Activated CD8-positive, alpha-beta memory T cell treated with anti-CD3 and anti-CD28 coated beads for 1 hour (primary cell): ENCODE measurements at places on chromosomes 5 and 9.
A peak's percentile ranks its signal among the peaks of the same experiment; 100 is the strongest.

DNA sequence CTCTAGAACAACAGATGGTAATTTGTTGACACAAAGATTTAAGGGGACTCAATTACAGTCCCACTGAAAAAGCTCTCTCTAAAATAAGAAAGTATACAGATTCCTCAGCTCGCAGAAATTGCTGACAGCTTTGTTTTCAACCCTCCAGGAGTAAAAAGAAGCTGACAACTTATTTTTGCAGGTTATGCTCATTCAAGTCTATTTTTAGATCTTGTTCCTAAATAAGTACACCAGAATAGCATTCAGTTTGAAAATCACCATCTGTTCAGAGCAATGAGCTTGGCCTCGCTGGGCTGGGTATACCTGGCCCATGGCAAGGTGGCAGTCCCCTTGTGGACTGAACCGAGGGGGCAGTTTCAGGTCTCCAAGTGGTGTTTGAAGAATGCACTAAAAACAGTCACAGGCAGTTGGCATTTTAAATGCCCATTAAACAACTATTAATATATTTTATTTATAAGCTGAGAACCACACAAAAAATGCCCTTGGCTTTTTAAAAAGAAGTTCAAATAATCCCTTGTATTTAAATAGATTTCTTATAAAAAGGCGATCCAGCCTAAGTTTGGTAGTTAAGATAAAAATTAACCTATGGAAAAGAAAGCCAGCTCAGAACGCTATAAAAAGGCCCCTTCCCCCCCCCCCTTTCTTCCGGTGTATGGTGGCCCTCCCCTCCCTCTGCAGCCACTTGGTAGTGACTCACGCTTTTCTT is 169.2 kb downstream of the AUH start:
- DNase-seq: no peak

- no peak for DNase-seq
Measured at GRCh38 chr5:68730220-68730978, 363.4 kb upstream of the SLC30A5 start.

DNA sequence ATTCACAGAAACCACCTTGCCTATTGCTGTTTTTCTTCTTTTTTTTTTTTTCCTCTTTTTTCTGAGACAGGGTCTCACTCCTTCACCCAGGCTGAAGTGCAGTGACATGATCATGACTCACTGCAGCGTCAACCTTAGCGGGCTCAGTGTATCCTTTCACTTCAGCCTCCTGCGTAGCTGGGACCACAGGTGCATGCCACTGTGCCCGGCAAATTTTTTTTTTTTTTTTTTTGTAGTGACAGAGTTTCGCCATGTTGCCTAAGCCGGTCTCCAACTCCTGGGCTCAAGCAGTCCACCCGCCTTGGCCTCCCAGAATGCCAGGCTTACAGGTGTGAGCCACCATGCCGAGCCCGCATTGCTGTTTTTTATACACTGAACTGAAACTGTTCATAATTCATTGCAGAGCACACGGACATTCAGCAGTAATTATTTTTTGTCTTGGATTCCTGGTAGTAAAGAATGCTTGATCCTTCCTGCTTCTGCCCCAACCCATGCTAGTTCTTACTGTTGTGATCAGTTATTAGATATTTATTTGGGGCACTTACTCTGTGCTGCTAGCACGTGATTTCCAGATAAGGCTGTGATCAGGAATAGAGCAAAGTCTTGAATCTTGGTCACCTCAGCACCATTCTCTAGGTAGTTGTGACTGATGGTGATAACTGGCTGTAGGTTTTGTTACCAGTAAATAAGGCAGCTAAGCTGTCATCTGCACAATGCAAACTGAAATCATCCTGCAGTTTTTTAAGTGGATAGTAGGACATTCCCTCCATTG is 14.0 kb downstream of the MAP3K1 start:
- DNase-seq: peak; percentile 19

GRCh38 chr9:129108083-129108804 is 2.3 kb downstream of the CRAT start:
- no peak for DNase-seq

- no peak for DNase-seq
Measured at GRCh38 chr9:68802525-68803015, 97.5 kb downstream of the PIP5K1B start.

DNA sequence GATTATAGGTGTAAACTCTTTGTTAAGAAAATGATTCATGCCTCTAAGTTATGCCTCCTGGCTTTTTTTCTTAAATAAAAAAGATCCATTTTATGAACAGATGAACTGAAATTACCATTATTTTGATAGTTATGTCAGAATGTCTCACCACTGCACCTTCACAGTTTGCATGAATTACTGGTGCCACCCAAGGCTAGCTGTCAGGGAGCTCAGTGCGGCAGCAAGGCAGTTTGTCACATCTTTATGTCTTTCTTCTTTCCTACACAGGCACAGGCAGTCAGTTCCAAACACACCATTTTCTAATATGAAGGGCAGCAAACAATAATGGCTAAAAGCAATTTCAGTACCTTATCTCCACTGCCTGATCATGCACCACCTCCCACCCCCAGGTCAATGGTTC is 147.7 kb downstream of the SREK1 start:
- no peak for DNase-seq

DNA sequence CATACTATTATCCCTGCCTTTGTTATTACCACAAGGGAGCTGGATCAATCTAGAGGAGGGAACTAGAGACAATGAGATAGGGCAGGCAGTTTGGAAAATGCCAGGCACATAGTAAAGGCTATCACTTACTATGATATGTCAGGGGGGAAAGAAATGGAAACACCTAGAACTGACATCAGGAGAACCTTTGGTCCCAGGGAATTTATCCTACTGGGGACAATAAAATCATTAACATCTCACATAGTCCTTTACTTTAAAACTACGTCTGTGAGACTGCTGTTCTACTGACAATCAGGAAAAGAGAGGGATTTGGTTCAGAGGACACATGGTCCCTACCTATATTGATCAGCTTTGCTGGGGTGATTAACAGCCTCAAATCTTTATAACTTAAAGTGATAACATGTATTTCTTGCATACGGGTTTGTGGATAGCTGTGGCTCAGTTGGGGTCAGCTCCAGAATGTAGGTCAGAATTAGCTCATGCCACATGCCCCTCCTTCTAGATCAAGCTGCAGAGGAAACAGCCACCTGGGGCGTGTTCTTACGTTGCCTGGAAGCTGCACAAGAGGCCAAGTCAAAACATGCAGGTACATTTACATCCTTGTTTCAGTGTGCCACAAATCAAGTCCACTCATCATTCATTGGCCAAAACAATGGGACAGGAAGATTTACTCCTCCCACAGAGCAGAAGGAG is 43.9 kb upstream of the ALDOB start:
- DNase-seq: no peak

GRCh38 chr5:74336297-74336696 is 304.2 kb downstream of the ENC1 start:
- DNase-seq: no peak

DNA sequence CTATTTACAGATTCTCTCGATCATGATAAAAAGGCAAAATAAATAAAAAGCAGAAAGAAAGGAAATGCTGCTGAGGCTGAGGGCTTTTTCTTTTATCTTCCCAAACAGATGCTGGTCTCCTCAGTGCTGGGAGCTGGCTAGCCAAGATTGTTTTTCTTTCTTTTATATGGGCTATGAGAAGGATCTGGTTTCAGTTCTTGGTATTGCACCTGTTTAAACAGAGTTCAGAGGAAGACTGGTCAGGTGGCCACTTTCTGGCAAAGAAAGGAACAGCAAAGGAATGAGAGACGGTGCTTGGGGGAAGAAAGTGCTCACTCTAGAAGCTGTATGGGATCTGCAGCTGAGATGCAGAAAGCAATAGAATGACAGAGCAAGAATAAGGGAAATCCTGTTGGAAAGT is 88.9 kb downstream of the SLF1 start:
- no peak for DNase-seq

GRCh38 chr5:24487368-24488229 is 157.2 kb downstream of the CDH10 start:
- no peak for DNase-seq

DNA sequence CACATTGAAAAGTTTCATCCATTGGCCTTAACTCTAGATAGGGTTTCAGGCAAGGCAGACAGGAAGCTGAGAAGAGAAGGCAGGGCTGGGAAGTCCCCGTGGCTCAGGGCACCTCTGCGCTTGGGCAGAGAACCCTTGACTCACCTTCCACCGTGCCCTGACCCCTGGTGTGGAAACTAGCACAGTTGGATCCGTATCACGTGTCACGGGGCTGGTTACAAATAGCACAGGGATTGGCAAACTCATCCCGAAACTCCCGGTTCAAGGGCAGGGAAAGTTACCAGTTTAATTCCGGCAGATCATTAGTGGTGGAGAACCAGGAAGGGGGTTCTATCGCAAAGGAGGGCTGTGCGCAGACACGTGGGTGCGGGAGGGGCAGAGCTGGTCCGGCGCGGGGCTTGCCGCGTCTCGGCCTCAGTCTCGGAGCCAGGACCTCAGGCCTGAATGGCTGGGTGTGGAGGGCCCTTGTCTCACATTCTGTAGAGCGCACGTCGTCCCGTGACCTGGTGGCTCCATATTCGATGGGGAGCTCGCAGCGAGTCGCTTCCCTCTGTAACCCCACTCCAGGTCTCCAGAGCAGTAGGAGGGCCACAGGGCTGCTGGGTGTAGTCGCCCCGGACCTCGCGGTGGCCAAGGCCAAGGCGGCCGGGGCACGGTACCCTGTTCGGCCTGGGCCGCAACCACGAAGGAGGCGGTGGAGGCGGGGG is 771 bp upstream of the TMEM171 start:
- no peak for DNase-seq

DNA sequence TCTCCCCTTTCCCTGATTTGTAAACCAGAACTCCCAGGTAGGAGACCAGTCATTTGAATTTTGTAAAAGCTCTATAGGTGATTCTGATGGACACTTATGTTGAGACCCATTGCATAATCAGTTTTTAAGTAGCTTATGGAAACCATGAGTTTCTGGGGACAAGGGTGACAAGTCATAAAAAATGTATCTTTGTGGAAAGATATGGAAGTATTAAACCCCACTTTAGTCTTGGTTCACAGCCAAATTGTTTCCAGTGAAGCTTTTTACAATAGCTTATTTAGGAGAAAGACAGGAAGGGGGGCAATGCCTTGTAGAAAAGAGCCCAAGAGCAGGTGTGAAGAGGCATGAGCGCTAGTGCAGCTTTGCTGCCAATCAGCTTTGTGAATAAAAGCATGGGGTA is 453 bp upstream of the CCL28 start:
- no peak for DNase-seq

GRCh38 chr5:116242343-116242742 is 157.5 kb downstream of the COMMD10 start:
- DNase-seq: no peak

DNA sequence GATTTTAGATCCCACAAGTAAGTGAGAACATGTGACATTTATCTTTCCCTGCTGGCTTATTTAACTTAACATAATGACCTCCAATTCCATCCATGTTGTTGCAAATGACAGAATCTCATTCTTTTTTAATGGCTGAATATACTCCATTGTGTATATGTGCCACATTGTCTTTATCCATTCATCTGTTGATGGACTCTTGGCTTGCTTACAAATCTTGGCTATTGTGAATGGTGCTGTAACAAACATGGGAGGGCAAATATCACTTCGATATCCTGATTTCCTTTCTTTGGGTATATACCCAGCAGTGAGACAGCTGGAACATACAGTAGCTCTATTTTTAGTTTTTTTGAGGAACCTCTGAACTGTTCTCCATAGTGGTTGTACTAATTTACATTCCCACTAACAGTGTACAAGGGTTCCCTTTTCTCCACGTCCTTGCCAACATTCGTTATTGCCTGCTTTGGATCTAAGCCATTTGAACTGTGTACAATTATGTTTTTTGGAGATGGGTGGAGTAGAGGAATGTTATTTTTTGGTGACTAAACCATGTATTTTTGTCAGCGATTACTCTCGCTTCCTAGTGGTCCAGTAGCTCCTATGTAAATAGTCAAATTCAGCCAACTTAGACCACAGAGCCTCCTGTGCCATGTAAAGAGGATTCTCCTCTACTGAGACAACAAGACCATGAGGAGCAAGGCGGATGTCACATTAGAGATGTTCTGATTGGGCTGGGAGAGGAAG is 60.6 kb downstream of the TNFSF15 start:
- DNase-seq: no peak

- no peak for DNase-seq
Measured at GRCh38 chr9:114911167-114911821, 19.1 kb downstream of the TNFSF8 start.

DNA sequence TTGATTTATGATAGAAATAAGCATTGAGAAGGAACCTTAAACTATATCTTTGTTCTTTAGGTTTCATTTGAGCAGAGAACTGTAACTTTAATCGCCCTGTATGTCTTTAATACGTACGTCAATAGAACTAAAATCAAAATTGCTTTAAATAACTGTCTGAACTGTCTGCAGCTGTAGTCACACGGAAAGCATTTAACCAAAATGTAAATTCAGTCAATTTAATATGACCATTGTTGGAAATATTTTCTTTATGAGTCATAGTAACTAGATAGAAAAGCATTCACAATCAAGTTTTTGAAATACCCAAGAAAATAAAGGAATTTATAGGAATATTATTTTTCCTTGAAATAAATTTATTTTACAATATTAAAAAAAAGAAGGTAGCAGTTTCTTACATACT is 157.1 kb upstream of the CDH6 start:
- no peak for DNase-seq

DNA sequence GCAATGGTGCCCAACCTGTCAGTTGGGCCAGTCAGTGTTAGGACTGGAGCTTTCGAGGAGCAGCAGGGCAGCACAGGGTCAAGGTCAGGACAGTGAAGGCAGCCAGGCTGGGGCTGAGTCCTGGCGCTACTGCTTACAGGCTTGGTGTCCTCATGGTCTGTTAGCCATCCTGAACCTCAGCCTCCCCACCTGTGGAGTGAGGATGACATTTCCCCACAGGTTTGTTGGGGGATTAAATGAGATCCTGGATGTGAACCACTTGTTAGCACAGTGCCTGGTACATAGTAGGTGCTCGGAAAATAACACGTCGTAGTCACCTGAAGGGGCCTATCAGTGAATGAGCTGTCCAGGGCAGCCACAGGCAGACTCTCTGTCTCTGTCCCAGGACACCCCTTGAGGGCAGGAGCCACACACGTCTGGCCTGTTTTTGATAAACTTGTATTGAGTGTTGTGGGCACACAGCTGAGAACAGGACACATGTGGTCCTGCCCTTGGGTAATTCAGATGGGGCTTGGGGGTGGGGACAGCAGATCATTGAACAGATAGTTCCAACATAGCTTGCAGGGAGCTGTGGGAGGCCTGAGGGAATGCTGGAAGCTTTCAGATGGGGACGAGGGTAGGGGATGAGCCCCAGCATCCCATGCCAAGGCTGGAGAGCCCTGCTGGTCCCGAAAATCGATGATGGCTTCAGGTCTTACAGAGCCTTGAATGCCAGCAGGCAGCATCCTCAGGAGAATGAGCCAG is 69.3 kb downstream of the AMBP start:
- DNase-seq: no peak

DNA sequence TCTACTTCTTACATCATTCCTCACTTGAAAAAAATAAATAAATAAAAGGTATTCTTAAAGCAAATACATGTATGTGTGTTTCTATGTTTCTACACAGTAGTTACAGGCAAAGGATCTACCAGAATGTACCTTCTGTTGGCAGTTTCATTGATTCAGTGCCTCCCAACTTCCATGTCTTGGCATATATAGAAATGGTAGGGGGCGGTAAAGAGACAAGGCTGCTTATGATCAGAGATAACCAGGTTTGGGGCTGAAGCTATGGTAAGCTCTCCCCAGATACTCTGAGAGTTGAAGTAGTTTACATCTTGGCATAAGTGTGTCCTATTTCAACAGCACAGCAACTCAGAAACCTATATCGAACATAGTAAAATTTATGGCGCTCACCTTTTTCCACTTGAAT is 1075.4 kb upstream of the C9orf72 start:
- DNase-seq: no peak
